Esophagus mucosa (tissue), 1 donor: ENCODE measurements at places on chromosomes 11 and 22.

DNA sequence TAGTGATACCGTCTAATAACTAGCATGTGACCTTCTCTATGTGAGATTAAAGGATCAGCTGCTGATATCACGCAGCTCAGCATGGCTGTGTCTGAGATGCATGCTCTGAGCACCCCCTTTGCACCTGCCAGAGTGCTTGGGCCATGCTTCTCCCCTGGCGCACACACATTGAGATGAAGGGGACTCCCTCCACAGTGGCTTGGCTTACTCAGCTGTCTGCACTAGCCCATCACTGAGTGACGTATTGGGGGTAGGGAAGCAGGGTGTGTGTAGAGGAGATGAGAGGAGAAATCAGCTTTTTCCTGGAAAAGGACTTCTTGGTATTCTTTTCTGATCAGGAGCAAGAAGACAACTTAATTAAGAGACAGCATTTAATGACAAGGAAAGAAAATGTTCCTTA is 216.5 kb downstream of the BLID start:
- no peak for ATAC-seq

GRCh38 chr11:32706985-32707741 is 87.3 kb downstream of the CCDC73 start:
- peak; percentile 81 for ATAC-seq

GRCh38 chr22:44407171-44407986 is 90.7 kb downstream of the RTL6 start:
- ATAC-seq, result no peak

GRCh38 chr11:13054278-13054677 is 45.2 kb downstream of the RASSF10 start:
- peak; percentile 16 for ATAC-seq

GRCh38 chr11:115506954-115507675 is 2.9 kb upstream of the CADM1 start:
- ATAC-seq, result no peak

DNA sequence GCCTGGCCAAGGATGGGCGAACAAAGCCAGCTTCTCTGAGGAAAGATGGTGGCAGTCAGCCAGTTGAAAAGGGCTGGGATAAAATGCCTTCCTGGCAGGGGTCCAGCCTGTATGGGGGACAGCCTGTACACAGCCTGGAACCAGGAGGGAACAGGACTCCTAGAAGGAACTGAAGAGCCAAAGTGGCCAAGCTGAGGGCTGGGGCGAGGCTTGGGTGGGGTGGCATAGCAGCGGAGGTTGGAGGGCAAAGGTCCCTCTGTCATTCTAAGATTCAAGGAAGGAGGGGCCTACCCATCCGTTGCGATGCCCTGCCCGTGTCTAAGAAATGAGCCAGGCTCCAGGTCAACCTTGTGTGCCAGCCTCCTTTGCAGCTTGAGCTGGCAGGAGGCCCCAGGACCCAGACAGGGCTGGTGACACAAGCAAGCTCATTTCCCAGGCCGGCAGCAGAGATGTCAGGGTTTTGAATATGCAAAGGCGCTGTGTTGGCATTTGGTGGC is 22.6 kb downstream of the FADD start:
- peak; percentile 15 for ATAC-seq

GRCh38 chr11:32023370-32024305 is 67.2 kb upstream of the RCN1 start:
- no peak for ATAC-seq
